ENCODE measurements at places on chromosomes 3 and 15. TPM values are rescaled to one million over a fixed set of nuclear protein-coding genes. Genes with fewer than 3 reads are reported as not detected.

DNA sequence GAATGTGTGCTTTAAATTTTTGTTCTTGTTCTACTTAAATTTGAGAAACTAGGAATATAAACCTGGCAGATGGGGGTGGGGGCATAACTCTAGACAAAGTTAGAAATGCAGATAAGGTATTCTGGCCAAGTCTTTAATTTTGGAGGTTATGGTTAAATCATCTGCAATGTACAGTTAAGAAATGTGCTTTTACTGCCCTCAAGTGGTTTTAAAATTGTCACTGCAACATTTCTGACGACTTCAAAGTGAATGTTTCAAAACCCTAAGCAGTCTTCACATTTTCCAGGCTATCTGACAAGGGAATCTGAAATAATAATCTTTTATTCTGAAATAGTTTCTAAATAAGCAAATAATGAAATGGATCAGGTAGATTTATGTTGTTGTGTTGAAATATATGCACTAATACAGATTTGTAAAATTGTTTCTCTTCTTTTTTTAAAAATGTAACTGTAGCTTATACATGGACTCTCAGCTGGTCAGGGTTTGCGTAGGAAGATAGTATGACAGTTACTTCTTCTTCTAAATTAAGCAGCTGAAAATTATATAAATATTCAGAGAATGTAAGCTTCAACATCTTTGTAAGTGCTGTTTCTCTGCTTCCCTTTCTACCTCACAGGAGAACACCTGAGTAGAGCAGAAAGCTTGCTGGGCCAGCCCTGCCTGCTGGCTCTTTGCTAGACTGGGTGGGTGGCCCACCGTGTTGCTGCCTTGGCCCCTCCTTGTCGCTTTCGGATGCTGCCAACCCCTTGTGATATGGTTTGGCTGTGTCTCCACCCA, 45.0 kb downstream of the SUCNR1 start:
- DNase-seq: peak; percentile 24

DNA sequence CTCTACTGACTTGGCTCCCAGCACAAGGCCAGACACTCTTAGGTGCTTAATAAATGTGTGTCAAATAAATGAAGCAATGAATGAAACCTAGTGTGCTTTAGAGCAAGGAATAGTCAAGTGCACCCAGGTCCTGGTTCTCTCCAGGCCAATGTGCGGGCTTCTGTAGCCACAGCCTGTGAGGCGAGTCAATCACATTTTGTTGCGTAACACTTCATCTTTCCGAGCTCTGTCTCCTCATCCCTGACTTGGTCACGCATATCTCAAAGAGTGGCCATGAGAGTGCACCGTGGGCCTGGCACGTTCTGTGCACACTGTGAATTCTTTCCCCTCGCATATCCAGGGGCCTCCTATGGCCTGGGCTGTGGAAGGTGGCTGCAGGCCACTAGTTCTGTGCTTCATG, 11.4 kb upstream of the SH3GL3 start:
- DNase-seq: no peak

GRCh38 chr3:180102134-180102533, 65.4 kb upstream of the PEX5L start:
- DNase-seq: no peak

GASK1A gene
- not detected for total RNA-seq

GRCh38 chr15:49024840-49025239, 21.4 kb downstream of the SECISBP2L start:
- no peak for DNase-seq

GRCh38 chr3:154214306-154214705, 93.1 kb downstream of the ARHGEF26 start:
- DNase-seq: no peak

WDR93 gene
- not detected for total RNA-seq

GRCh38 chr15:63488398-63488960, 15.9 kb upstream of the USP3 start:
- no peak for DNase-seq

DNA sequence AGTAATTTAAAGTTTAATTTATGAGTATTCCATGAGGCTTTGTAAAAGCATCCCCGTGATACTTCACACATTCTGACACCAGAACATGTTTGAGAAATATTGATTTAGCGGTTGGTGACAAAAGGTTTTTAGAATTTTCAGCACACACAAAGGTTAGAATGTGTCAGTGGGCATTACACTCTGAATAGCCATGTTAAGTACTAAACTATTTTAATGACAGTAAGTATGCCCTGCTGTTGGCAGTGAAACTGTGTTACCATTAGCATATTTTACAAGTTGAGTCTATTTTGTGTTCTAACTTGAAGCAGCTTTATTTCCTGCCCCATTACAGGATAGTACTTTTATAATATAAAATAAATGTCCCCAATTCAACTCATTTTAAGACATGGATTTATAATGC, 66.5 kb downstream of the ADAMTSL3 start:
- no peak for DNase-seq

GRCh38 chr3:15420871-15421270, 6.5 kb downstream of the METTL6 start:
- no peak for DNase-seq

TMEM212 gene
- not detected for total RNA-seq

- DNase-seq: no peak
Measured at GRCh38 chr3:48811524-48811923, 36.1 kb downstream of the PRKAR2A start.

MAGI1 gene
- total RNA-seq: 0.15 TPM

GRCh38 chr3:170470063-170471016, 51.7 kb downstream of the CLDN11 start:
- DNase-seq: no peak

- no peak for DNase-seq
Measured at GRCh38 chr15:75069301-75069925, 46.0 kb downstream of the PPCDC start.

PODXL2 gene
- total RNA-seq: 1.7 TPM

ZMYND10 gene
- total RNA-seq: 0.97 TPM

ELP6 gene
- 47.1 TPM for total RNA-seq

- DNase-seq: no peak
Measured at GRCh38 chr15:81253846-81254245, 57.2 kb downstream of the IL16 start.

- DNase-seq: no peak
Measured at GRCh38 chr15:48896869-48897814, 19.2 kb downstream of the EID1 start.

RPL4 gene
- total RNA-seq: 4,492 TPM

DNA sequence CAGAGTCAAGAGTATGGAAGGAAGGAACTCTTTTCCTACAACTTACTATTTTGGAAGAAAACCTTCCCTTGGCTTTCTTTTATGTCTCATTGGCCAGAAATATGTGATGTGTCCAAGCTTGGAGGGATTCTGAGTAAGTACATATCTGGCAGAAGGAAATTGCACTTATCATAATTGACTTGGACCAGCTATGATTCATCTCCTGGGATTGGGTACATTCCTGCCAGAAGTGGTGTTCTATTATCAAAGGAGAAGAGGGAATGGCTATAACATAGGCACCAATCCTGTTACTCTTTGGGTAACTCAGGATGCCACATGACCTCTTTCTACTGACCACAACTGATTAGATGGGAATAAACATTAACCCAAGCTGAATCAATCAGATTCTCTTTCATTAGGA, 13.5 kb upstream of the DAZL start:
- DNase-seq: no peak

DNA sequence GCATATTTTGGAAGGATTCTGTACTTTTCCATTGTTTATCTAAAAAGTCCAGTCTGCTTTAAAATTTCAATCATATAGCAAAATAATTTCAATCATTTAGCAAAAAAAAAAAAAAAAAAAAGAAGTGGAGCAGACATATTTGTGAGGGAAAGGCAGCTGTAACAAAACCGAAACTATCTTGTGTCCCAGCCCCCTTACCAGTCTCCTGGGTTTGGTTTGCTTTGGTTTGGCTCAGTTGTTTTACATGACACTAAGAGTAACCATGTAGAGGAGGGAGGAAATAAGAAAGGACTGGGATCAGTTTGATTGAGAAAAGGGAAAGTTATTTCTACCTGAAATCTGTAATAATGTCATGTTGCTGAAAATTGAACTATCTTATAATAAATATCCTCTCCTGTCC, 158.8 kb upstream of the GADL1 start:
- no peak for DNase-seq

SPINT1 gene
- total RNA-seq: 7.6 TPM

FOXB1 gene
- total RNA-seq: 0.37 TPM

GRCh38 chr15:56798639-56799038, 65.3 kb upstream of the ZNF280D start:
- no peak for DNase-seq

DNA sequence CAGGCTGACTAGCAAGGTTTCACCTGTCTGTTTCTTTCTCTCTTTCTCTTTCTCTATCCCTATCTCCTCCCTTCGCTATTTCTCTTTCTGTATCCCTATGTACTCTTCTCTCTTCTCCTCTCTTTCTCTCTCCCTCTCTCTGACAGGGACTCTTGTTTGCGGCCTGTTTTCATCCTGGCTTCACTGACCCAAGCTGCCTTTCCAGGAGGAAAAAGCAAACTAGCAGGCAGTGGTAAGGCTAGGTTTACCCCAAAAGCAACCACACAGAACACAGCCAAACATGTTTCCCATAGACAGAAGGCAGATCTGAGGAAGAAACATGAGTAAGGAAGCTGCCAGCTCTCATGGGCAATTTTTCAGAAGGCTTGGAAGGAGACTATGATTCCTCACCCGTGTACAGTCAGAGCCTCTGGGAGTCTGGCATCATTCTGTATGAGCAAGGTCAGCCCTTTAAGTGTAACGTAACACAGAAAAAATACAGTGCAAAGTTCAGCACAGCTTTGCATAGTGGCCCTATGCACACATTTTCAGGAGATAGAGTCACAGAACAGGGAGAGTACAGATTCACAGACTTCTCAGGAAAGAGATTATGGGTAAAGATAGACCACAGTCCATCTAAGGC, 61.0 kb downstream of the OCA2 start:
- no peak for DNase-seq

GRCh38 chr15:55221090-55222011, 24.6 kb upstream of the RSL24D1 start:
- DNase-seq: no peak

GRCh38 chr3:54257125-54257720, 134.9 kb downstream of the CACNA2D3 start:
- no peak for DNase-seq

DISP2 gene
- total RNA-seq: 1.1 TPM

GRCh38 chr15:55627730-55628368, 39.7 kb upstream of the PYGO1 start:
- DNase-seq: no peak

ARIH1 gene
- total RNA-seq: 164 TPM

FBXW12 gene
- total RNA-seq: not detected

DNA sequence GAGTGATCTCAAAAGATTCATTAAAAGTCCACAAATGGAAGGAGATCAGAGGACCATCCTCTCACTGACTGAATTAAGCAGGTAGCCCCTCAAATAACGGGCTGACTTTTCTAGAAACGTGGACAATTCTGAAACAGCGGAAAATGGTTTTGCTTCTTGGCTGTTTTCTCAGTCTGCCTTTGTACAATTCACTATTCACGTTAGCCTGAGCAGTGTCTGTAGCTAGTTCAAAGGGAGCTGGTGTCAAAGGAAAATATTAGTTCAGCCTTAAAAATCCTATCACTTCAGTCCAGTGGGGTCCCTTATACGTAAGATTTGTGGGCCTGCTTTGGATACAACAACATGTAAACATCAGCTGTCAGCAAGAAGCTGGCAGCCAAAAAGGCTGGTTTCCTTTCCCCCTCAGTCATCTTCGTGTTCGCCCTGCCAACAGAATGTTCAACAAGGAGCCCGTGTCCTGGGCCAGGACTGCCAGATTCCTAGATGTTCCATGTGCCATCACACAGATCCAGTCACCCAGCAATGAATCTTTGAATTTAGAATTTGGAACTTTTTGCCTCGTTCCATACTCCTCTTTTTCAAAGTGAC, 19.3 kb downstream of the LMCD1 start:
- no peak for DNase-seq

SH2D7 gene
- not detected for total RNA-seq
